ENCODE measurements at places on chromosomes 16 and 17.

DNA sequence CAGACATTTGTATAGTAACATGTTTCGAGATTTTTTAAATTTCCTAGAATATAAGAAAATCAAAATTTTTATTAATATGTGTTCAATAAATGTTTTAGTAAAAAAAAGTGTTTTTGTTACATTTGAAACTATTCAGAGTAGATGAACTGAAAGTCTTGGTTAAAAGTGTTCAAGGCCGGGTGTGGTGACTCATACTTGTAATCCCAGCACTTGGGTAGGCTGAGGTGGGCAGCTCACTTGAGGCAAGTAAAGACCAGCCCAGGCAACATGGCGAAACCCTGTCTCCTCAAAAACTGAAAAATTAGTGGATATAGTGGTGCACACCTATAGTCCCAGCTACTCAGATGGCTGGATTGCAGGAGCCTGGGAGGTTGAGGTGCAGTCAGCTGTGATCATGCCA is 16.8 kb upstream of the PHKG2 start:
- no peak for DNase-seq

DNA sequence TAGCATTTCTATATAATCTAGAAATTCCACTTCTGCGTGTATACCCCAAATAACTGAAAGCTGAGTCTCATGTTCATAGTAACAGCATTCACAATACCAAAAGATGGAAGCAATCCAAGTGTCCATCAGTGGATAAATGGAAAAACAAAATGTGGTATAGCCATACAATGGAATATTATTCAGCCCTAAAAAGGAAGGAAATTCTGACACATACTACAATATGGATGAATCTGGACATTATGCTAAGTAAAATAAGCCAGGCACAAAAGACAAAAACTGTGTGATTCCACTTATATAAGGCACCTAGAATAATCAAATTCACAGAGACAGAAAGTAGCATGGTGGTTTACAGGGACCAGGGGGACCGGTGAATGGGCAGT is 20.4 kb downstream of the HOXB1 start:
- DNase-seq: no peak

DNA sequence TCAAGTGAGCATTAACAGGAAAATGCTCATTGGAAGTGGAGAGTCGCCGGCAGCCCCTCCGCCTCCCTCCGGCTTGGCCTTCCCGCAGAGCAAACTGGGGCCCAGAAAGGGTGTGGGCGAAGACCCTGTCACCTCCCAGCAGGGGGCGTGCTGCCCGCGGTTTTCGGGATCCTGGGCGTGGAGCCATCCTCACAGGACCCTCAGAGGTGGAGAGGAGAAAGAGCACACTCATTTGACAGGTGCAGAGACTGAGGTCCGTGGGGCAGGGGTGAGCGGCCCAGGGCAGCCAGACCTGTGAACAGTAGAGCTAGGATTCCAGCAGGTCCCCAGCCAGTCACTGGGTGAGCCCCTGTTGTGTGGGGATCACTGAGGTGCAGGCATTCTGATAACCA is 1002.9 kb downstream of the KCNJ18 start:
- no peak for DNase-seq

- DNase-seq: no peak
These were observed 15.5 kb upstream of the SUPT4H1 start for GRCh38 chr17:58367461-58367860.

- no peak for DNase-seq
These were observed 681 bp downstream of the TMEM102 start for GRCh38 chr17:7435676-7436555.

GRCh38 chr16:66481943-66482390 is 54.9 kb downstream of the BEAN1 start:
- DNase-seq: no peak

DNA sequence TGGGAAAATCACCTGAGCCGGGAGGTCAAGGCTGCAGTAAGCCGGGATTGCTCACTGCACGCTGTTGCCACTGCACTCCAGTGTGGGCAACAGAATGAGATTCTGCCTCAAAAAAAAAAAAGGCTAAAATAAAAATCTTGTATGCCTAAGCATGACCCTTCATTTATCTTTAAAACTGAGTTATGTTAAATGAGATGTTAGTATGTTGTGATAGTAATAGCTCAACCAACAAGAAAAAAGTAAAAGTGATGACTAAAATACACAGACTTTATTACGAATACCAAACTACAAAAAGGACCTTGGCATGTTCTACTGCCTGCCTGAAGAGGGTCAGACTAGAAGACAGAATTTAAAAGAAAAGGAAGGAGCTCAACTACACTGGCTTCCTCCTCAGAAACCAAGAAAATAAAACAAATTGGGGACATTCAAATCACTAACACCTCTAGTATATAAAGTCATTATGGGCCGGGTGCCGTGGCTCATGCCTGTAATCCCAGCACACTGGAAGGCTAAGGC is 4.4 kb downstream of the SMURF2 start:
- DNase-seq: no peak

- no peak for DNase-seq
These were observed 66.3 kb upstream of the GSE1 start for GRCh38 chr16:85546585-85547447.

DNA sequence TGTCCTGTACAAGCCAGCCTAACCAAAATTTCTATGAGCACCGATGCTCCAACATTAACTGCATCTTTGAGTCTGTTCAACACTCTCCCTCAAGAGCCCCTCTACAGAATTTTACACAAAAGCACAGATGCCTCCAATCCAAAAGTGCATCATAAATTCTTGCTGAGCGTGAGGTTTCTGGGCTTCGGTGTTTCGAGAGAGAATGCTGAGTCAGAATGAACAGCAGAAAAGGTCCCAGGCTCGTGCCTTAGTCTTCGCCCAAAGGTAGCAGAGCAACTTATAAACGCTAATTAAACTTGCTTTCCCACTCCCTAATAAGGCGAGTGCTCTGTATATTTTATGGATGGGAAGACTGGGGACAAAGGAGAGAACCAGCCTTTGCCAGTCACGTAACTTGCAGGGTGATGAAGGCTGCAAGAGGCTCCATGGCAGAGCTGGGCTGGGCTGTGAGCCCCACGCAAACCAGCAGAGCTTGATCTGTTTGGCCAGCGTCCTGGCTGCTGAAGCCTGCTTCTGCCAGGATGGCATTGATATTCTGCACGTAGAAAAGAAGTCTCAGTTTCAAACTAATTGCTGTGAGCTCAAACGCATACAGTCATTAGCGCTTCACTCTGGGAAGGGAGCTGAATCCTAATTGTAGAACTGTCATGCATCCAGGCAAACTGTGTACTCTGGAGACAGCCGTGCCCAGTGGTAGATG is 138.5 kb downstream of the DNAH9 start:
- DNase-seq: no peak

GRCh38 chr17:9860851-9861250 is 35.1 kb downstream of the GLP2R start:
- DNase-seq: no peak

- DNase-seq: no peak
These were observed 32.8 kb upstream of the TBX2 start for GRCh38 chr17:61366715-61367413.

DNA sequence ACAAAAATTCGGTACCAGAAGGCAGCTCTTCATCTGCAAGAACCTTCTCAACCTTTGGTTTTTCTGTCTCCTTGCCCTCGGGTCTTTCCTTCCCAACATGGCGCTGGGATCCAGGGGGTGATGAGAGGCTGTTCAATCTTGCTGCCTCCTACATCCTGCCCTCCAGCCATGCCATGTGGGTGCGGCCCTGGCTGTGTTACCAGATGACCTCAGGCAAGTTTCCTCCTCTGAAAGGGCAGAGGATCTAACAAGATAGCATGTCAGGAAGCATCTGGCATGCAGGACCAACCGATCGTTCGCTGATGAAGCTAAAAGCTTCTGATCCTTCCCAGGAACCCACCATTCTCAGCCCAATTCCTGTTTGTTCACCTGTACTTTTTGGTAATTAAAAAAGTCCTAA is 36.8 kb upstream of the BCAR1 start:
- no peak for DNase-seq

- DNase-seq: no peak
These were observed 211.3 kb downstream of the PHKB start for GRCh38 chr16:47672475-47672874.

- no peak for DNase-seq
These were observed 33.4 kb downstream of the CDH13 start for GRCh38 chr16:82660075-82660645.

- no peak for DNase-seq
These were observed 262.5 kb downstream of the CBLN1 start for GRCh38 chr16:49019081-49019633.

DNA sequence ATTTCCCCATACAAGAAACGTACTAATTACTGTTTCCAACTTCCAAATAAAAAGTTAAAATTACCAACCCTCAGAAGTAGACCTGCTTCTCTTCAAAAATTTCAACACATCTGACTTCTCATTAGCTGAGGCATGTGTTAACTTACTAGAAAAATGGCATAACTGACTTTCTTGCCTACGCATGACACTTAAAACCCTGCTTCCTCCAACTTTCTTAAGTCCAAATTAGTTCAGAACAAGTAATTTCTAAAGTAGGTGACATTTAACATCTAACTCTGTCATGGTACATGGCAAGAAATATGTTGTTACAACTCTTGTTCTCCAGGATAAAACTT is 6.7 kb downstream of the USP7 start:
- DNase-seq: no peak

DNA sequence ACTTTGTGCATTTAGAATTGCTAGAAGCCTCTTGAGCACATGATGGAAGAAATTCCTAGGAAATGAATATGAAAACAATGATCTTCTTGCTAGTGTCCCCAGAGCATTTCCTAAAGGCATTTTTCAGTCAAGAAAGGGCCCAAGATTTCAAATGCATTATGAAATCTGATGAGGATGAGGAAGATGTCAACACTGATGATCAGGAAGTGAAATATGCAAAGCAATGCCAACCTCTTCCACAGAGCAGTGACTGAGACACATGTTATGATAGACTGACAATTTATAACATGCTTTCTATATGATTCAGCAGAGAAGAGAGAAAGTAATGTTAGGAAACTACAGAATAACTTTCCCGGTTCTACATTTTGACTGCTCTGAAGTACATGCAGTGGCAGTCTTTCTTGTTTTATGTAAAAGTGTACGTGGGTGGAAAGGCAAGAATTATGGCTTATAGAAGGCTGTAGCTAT is 859.1 kb upstream of the GOT2 start:
- no peak for DNase-seq

- DNase-seq: no peak
These were observed 28.7 kb downstream of the CDK5RAP3 start for GRCh38 chr17:47999582-47999981.

GRCh38 chr17:19718613-19719354 is 2.4 kb upstream of the SLC47A2 start:
- DNase-seq: no peak

GRCh38 chr17:76013377-76013932 is 12.8 kb downstream of the CDK3 start:
- no peak for DNase-seq

DNA sequence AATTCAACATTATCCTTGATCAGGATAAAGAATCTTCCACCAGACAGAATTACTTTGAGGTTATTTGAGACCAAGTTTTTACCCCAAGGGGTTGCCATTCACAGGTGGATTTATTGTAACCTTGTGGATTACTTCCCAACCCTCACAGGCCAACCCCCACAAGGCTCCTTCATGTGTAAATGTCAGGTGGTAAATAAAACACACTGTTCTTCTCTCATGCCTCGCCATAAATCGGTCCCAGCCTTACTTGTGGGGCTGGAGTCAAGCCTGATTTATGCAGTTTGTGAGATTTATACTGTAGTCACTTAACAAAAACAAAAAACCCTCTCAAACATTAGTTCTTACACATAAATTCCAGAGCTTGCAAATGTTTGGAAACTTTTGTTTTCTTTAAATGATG is 98.6 kb upstream of the IRX3 start:
- no peak for DNase-seq

DNA sequence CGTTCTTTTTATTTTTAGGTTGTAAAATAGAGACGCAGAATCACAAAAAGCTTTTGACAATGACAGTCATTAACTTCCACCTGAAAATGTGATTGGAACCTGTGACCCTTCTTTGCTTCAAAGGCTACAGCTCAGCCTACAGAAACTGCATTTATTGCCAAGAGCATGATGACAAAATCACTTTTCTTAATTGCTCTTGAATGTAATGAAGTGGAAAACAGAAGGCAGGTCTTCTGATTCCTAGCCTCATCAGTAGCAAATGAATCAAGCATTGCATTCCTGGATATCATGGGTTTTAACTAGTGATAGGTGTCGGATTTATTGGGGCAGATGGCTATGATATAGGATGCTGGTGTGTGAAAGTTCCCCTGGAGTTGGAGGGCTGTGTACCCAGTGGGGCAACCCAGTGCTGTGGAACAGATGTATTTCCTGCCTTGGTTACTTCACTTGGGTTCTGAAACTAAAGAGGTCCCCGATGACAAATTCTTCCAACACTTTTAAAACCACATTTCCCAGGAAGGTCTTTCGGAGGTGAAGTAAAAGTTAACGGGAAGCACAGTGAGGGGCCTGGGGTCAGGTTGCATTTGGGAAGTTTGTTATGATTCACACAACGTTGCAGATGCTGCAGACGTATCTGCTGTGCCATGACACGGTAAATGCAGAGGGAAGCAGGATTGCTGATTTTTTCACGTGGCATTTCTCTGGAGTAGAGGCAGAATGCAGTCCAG is 127.5 kb downstream of the HS3ST3A1 start:
- DNase-seq: no peak

GRCh38 chr16:47258874-47259461 is 115.2 kb upstream of the NETO2 start:
- DNase-seq: no peak

- DNase-seq: no peak
These were observed 24.6 kb downstream of the CCDC182 start for GRCh38 chr17:57720386-57721035.

DNA sequence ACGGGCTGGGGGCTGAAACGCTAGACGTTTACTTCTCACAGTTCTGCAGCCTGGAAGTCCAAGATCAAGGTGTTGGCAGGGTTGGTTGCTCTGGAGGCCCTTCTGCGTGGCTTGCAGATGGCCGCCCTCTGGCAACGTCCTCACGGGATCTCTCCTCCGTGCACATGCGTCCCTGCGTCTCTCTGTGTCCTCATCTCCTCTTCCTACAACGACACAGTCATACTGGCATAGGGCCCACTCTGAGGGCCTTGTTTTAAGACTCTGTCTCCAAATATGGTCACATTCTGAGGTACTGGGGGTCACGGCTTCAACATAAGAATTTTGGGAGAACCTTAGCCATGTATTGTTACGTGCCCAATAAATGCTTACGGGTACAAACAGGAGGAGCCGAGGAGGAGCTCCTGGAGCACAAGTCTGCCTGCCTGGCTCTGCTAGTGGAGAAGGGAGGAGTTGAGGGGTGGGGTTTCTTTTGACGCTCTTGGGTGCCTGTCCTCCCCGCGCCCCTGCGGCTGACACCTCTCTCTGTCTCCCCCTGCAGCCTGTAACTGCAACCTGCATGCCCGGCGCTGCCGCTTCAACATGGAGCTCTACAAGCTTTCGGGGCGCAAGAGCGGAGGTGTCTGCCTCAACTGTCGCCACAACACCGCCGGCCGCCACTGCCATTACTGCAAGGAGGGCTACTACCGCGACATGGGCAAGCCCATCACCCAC is 141.1 kb downstream of the NTN1 start:
- DNase-seq: no peak

GRCh38 chr17:81298325-81298990 is 3.4 kb upstream of the SLC38A10 start:
- DNase-seq: no peak
